Activated CD4-positive, alpha-beta memory T cell treated with anti-CD3 and anti-CD28 coated beads, Interleukin-2, amount 10 ng/mL, durations not matched to agents 7 days and 5 days (primary cell): ENCODE measurements at places on chromosomes 7 and 10. TPM values are rescaled to one million over a fixed set of nuclear protein-coding genes. Genes with fewer than 3 reads are reported as not detected.

- H3K27ac ChIP-seq: no peak overlapping the region
- DNase-seq: no peak
- no peaks in the 10 kb centered on the region for H3K36me3 ChIP-seq
- peaks cover 55% of the 10 kb centered on the region for H3K27me3 ChIP-seq
Measured at GRCh38 chr10:6778992-6779701, 199.1 kb upstream of the PRKCQ start.

ZSCAN25 gene
- 27.7 TPM for total RNA-seq

DNA sequence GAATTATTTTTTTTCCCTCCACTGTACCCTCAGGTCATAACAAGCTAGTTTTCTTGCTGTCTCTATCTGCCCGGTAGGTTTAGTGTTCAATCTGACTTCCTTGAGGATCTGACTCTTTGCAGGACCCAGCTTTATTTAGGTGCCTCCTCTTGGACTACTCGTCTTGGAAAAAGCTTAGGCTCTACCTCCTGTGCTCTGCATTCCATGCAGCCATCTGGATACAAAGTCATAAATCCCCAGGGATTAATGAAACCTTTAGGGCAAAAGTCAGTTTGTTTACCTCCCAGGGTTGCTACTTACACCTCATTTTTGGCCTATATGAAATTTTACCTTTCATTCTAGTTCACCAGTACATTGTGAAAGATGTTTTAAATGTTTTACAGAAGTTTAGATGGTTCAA, 8.0 kb downstream of the STAG3 start:
- H3K27ac ChIP-seq: no peak overlapping the region
- no peak overlapping the region for H3K4me3 ChIP-seq

DNA sequence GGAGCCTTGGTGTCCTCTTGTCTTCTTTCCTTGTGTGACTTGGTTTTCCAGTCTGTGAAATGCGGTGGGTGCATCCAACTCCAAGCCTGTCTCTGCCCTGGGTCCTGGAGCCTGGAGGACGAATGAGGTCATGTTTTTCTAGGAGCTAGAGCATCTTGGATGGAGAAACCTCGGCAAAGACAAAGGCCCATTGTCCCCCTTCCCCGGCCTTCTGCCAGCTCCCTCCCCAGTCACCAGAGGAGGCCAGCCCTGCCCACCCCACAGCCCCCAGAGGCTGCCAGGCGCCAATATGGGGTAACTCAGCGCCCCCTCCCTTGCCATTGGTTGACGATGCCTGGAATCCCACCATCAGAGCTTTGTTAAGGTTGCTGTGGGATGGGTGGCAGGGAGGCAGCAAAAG, 40.4 kb downstream of the KCTD7 start:
- no peaks in the 10 kb centered on the region for H3K36me3 ChIP-seq
- H3K27me3 ChIP-seq: no peaks in the 10 kb centered on the region
- H3K4me1 ChIP-seq: peaks cover 5% of the 10 kb centered on the region
- DNase-seq: no peak

HIBADH gene
- 13.1 TPM for total RNA-seq

DNA sequence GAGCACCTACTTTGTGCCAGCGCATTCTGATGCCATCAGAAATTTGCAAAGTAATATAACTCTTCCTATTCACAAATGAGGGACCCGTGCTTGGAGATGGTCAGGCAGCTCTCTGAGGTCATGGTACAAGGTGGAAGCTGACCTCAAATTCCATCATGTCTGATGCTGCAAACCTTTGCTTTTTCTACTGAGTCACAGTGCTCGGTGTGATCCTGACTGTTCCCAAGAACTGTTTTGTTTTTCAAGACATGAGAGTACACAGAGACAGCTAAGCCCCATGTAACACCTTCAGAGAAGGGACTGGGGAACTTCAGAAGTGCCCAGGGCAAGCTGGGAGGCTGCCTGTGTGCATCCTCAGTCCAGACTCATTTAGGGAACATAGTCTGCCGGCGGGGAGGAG, 111.3 kb downstream of the FRMD4A start:
- H3K27ac ChIP-seq: no peak overlapping the region
- H3K4me3 ChIP-seq: no peak overlapping the region
- no peaks in the 10 kb centered on the region for H3K4me1 ChIP-seq
- H3K36me3 ChIP-seq: no peaks in the 10 kb centered on the region

RTKN2 gene
- total RNA-seq: 6.6 TPM

DNA sequence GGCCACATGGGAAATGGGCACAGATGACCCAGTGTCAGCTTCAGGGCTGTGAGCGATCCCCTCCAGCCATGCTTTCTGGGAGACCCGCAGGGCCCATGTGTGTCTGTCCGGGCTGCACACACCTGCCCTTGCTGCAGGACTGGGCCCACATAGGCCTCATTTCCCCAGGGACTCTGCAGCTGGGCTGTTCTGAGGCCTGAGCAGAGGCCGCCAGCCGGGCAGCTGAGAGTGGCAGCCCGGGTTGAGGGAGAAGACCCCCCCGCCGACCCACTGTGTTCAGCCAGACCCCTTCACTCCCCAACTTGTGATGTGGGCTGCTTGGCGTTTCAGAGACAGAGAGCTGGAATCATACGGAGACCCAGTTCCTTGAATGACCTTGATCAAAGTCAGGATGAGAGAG, 50.1 kb upstream of the DPYSL4 start:
- no peak overlapping the region for H3K4me3 ChIP-seq
- DNase-seq: no peak
- peaks cover 1% of the 10 kb centered on the region for H3K27me3 ChIP-seq
- H3K36me3 ChIP-seq: no peaks in the 10 kb centered on the region
- H3K4me1 ChIP-seq: no peaks in the 10 kb centered on the region

MOGAT3 gene
- total RNA-seq: not detected

- H3K4me3 ChIP-seq: no peak overlapping the region
- no peak overlapping the region for H3K27ac ChIP-seq
- DNase-seq: no peak
- peaks cover 64% of the 10 kb centered on the region for H3K27me3 ChIP-seq
Measured at GRCh38 chr7:29567174-29567573, 3.5 kb downstream of the PRR15 start.
